Activated CD4-positive, CD25-positive, alpha-beta regulatory T cell treated with anti-CD3 and anti-CD28 coated beads, Interleukin-2, amount 50 U/mL, for 24 hours (primary cell): ENCODE measurements at places on chromosomes 1 and 21.
A peak's percentile ranks its signal among the peaks of the same experiment; 100 is the strongest.

GRCh38 chr1:22959545-22960360 is 12.9 kb downstream of the LACTBL1 start:
- ATAC-seq, result no peak

DNA sequence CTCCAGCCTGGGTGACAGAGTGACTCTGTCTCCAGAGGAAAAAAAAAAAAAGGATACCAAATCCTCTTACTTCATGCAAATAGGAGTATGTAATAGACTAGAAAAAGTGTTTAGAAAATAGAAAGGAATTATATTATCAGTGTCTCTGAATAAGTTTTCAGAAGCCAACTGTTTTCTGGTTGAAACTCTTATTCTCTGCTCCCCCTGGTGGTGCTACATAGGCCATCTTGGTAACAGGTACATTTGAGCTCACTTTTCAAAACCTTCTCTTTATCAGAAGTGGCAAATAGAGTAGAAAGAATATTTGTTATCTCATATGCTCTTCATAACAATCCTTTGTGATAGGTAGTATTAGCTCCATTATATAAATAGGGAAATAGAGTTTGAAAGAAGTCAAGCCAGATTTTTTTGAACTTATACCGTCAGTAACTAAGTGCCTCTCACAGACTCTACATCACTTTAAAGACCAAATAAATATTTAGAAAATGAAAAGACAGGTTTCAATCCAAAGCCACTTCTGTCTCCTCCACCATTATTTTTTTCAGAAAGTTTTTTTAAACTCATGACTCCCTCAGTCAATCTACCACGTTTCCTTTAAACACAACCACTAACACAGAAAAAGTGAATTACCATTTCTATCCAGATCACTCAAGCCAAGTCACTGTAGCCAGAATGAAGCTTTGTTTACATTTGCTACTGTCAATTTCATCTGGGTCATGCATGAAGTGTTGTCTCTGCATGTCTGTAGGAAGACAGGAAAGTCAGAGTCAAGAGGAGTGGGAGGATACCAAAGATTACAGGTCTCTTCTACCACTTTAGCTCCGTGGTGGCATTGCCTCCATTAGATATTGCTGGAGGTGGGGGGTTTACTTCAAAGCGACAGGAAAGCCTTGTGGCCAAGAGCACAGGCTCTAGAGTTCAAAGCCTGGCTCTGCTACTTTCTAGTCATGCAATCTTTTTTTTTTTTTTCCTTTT is 45.6 kb downstream of the IL23R start:
- ATAC-seq, result peak; percentile 72

GRCh38 chr1:156177919-156178654 is 15.8 kb upstream of the SLC25A44 start:
- no peak for ATAC-seq

DNA sequence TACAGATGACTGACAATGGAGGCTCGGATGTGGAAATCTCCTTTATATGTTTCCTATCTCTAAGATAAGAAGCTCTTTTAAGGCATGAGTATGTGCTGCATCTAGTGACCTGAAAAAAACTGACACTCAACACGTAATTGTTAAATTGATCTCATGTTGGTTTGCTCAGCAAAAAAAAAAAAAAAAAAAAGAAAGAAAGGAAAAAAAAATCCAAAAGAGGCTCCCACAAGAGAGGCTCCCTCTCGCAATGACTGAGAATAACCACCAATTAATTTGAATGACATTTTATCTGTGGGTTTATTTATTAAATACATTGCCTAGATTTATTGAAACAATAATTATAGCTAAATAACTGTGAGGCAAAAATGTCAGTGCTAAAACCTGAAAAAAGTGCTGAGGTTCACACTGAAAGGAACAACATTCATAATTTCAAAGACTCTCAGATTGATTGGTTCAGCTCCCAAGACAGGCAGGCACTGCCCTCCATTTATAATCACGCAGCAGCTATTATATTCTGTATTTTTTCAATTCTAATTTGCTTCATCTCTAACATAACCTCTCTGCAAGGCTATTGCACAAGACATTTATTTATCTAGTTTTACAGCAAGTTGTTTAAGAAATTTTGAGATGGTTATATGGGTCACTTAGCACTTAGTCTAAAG is 184.5 kb upstream of the TMPRSS15 start:
- no peak for ATAC-seq

GRCh38 chr1:71766748-71767147 is 515.6 kb downstream of the NEGR1 start:
- no peak for ATAC-seq

DNA sequence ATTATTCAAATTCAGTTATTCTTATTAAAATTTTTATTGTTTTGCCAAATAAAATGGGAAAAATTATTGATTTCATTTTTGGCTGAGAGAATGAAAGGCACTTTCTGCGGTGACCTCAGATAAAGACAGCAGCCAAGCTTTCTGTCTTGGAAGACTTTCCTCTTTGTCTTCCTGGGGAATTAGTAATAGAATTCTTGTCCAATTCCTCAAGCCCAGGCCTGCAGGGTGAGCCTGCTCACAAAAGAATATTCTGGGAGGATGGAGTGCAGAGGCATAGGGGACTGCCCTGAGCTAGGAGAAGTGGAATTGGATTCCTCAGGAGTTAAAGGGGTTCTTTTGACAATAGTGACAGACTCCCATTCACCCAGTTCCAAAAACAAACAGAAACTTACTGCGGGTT is 614.5 kb upstream of the ADGRL2 start:
- ATAC-seq, result no peak

- peak; percentile 30 for ATAC-seq
These were observed at the start of gene ARHGEF16 for GRCh38 chr1:3453891-3454810. Gene ARHGEF16, plus strand, starts transcription at chr1:3454665. Its CDS starts 8,420 bp downstream, at chr1:3463085.

DNA sequence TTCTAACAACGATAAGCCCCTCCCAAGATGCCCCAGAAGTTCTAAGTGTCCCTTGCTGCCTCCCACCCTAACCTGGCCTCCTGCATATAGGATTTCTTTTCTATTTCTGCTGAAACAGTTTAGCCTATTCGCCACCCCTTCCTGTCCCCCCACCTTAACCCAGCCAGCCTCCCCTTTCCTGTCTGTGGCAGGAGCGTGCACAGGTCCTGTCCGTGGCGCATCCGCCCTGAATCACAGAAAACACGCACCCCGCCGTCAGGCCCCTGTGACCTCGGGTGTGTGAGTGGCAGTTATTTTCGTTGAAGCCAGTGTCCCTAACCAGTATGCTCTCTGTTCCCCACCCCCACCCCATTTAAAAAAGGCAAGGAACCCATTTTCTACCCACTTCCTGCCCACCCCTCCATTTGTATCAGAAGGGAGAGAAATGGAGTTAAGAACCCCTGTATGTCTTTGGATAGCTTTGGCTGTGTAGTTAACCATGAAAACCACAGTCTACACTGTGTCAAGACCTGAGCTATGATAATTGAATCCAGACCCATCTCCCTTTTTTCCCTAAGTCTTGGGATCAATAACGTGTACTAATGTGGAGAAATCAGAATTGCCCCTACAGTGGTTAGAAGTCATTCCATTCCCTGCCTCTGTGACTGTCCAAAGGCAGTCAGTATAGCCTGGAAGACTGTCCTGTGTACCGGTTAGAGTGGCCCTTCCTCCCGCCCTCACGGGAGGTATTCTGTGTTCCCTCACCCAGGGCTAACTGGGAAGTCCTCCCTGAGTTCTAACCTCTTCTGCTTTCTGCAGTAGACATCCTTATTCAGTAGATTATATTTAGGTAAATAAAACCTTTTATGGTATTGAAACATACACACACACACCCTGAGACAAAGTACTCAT is 1.8 kb downstream of the PLEKHO1 start:
- ATAC-seq, result peak; percentile 65

GRCh38 chr1:42392967-42393848 is 12.6 kb downstream of the RIMKLA start:
- no peak for ATAC-seq

DNA sequence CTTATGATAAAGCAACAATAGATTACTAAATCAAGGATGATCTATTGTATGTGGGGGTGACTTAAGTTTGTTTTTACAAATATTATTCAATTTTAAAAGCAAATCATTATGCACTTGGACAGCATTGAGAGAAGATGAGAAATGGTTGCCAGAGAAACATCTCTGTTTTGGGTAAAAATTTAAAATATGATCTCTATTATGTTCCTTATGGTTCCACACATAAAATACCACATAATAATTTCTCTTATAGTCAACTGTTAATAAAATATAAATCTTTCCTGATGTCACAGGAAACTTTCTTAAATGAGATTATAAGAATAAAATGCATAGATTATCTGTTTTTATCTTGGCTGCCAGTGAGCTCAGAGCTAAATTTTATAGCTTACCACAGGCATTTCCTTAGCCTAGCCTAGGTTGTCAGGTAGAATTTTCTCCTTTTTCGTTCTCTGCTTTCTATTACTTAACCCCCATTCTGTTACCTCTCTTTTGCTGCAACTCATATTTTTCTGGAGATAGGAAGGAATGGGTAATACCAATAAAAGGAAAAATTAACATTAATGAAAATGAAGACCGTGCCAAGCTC is 109.7 kb downstream of the TGFB2 start:
- no peak for ATAC-seq

- ATAC-seq, result no peak
These were observed 199.9 kb upstream of the ZC3H12A start for GRCh38 chr1:37274486-37274885.

- no peak for ATAC-seq
These were observed 18.0 kb downstream of the DLGAP3 start for GRCh38 chr1:34911465-34911864.

GRCh38 chr1:225430301-225430700 is 2.5 kb upstream of the LBR start:
- ATAC-seq, result no peak

GRCh38 chr1:40822890-40823289 is 39.3 kb downstream of the CITED4 start:
- ATAC-seq, result no peak

DNA sequence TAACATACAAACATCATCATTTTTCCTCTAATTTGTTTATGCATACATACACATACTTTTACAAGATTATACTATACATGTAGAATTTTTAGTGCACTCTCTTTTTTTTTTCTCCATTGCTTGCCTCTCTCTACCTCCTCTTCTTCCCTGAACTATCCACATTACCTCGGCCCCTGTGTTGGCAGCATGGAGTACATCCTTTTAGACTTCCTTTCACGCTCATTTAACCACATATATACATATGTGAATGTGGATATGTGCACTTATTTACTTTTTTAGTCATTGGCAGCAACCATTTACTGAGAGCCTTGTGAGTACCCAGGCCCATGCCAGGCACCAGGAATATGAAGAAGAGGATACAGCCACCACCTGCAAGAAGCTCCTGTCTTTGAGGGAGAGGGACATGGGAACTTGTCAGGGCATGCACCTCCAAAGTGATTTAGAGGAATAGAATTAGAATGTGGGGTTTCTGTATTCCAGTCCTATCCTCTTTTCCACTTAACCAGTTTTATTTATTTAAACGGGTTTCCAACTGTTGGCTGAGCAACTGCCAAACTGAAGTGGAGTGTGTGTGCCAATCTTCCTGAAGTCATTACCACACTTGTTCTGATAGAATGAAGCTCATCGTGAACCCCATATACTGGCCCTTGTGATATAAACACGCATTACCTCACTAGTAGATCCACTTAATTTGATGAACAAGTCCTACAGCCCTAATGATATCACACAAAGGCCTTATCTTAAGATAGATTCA is 212.6 kb downstream of the TNR start:
- no peak for ATAC-seq

DNA sequence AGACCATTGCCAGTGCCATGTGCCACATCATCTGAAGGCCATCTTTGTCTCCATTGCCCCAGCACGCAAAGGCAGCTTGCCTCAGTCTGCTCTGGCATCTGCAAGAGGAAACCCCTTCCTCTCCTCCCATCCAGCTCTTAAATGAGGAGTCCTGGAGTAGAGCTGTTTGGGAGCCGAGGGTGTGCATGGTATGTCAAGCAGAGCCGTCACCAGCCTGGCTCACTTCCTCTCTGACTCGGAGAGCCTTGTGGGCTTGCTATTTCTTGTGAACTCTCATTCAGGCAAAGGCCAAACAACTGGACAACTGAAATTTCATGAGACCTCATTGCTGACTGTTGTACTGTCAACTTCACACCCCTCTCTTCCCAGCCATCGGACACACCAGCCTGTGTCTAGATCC is 143.9 kb downstream of the SIPA1L2 start:
- no peak for ATAC-seq

DNA sequence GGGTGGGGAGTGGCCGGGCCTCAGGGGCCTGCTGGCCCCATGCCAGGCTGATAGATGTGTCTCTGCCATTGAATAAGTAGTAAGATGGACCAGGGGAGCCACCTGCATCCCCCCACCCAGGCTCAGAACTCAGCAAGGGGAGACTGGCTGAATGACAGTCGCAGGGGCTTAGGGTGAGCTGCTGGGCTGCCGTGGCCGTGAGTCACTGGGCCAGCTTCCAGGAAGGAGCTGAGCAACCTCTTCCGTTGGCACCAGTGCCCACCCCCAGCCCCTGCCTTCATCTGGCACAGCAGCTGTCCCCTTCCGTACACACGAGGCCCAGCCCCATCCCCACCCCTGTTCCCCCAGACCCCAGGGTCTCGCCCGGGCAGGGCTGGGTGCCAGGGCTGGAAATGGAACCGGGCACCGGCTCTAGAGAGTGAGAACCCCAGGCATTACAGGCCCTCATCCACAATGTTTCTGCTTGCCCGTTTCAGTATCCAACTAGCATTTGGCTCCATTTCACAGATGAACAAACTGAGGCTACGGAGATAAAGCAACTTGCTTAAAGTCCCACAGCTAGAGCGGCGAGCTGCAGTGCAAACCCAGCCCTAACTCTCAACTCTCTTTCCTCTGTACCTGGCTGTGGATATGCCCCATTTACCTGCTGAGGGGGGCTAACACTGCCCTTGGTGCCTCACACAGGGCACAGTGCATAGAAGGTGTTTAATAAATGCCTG is 10.2 kb downstream of the WNT4 start:
- no peak for ATAC-seq

DNA sequence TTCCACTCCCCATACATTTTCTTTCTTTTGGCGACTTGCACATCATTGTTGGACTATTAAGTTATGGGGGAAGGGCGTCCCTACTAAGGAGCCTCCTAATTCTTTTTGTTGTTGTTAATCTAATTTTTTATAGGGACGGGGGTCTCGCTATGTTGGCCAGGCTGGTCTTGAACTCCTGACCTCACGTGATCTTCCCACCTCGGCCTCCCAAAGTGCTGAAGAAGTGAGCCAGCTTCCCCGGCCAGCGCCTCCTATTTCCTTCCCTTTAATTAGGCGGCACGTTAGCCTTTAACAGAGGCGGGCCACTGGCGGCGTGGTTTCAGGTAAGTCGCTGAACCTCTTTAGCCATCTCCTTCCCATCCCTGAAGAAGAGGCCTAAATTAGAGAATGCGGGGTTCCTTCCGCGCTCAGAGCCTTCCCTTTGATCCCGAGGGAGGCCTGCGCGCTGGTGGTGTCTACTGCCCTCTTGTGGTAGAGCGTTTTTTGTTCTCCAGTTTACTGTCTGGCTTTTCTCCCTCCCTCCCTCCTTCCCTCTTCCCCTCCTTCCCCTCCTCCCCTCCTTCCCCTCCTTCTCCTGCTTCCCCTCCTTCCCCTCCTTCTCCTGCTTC is 38.1 kb downstream of the TNFRSF9 start:
- peak; percentile 69 for ATAC-seq

- peak; percentile 48 for ATAC-seq
These were observed 41.3 kb downstream of the DYRK1A start for GRCh38 chr21:37407719-37408420.
